ENCODE measurements at places on chromosomes 12 and 14.

DNA sequence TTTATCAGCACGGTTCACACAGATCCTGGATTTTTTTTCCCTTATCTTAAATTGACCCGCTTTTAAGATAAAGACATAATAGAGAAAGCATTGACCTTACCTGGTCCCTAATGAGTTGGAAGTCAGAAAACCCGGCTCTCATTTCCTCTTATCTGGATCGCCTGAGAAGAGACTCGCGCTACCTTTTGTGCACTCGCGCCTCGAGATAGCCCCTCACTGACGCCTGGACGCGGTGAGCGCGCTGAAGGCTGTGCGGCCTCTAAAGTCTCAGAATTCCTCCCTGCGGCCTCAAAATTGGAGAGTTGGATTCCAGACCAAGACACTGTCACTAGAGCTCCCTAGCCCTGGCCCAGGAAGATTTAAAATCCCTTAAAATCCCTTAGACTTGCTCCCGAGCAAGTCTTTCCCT, 7.0 kb downstream of the NKX2-1 start:
- DNase-seq = no peak

DNA sequence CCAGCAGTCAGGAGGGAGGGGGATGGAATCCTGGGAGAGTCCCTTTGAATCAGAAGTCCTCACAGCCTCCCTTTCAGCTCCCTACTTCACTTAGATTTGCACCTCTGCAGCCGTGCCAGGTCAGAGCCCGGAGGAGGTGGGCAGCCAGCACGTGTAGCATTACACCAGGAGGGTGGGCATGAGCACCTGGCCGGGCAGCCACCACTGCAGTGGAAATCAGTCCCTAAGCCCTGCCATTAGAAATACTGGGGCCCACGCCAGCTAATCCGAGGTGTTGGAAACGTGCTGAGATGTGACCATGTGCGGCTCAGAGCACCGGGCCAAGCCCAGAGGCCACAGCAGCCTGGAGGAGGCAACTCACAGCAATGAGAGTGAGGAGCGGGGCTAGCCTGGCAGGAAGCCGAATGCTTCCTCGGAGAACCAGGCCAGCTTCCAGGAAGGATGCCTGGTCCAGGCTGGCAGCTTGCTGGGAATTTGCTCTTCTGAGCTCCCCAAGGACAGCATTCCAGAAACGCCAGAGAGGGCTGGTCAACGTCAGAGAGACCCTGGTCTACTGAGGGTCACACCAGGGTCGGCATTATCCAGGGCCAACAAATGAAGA, 9.4 kb upstream of the CACNA2D4 start:
- DNase-seq = no peak

DNA sequence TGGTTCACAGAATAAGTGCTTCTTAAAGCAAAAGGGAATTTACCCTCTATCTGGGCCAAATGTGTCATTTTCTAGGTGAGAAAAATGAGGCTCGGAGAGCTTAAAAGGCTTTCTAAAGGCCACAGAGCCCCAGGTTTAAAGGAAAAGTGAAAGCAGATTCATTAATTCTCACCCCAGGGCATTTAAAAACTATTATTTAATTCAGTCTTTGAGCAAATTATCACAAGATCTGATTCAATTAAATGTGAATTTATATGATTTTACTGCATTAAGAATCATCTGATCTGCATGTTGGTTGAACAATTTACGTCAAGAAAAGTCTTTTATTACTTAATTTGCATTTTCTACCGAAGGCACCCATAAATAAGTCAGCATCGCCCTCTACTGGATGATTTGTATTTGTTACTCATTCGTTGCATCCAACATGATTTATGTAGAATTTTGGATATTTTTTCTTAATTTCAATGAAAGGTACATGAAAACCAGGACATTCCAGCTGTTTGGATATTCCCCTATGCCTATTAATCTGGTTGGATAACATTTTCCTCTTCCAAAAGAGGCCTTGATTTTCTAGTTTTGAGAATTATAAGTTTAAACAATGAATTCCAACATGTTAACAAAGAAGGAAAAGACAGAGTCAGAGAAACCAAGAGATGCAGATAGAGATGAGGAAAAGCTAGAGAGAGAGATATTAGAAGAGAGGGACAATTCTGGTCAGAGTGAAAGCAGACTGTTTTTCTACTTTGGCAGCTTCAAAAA, 19.1 kb upstream of the DHRS7 start:
- no peak for DNase-seq

DNA sequence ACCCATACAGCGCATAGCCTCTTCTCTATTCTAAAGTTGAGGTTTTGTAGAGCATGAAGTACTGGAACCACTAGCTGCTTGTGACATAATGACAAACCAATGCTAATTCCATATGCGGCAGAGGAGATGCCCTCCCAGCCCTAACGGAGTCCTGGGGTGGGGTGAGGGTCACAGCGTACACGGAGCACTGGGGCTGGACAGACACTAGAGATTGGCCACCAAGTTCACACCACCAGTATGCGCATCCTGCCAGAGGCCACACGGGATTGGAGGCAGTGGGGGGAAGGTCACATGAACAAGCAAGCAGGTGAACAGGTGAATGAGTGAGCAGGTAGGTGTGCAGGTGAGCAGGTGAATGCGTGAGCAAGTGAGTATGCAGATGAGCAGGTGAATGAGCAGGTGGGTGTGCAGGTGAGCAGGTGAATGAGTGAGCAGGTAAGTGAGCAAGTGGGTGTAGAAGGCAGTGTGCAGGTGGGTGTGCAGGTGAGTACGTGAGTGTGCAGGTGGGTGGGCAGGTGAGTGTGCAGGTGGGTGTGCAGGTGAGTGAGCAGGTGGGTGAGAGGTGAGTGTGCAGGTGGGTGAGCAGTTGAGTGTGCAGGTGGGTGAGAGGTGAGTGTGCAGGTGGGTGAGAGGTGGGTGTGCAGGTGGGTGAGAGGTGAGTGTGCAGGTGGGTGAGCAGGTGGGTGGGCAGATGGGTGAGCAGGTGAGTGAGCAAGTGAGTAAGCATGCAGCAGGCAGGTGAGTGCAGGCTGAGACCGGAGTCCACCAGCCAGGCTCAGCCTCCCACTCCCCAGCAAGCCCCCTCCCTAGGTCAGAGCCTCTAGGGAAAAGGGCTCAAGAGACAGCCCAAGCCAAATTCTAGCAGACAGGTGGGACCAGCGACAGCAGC, 52.7 kb downstream of the CCDC85C start:
- no peak for DNase-seq

DNA sequence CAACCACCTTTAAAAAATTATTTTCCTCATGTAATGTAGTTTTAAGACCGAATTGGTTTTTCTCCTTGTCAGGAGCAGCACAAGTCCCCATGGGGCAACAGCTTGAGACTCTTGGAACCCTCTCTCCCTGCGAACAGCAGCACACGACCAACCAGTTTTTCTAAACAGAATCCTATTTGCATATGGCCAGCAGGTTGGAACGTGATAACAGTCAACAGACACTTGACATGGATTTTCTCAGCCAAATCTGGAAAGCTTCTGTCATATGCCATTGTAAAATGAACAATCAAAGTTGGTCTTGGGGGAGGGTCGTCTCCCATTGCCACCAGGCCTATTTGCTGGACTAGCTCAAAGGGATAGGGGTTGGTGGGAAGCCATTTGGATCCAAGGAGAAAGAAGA, 1915.0 kb upstream of the FLRT2 start:
- DNase-seq = no peak

- no peak for DNase-seq
Observed at GRCh38 chr12:113439606-113440030, 17.4 kb downstream of the SDSL start.

GRCh38 chr14:75150150-75150549, 23.3 kb upstream of the NEK9 start:
- DNase-seq = no peak

DNA sequence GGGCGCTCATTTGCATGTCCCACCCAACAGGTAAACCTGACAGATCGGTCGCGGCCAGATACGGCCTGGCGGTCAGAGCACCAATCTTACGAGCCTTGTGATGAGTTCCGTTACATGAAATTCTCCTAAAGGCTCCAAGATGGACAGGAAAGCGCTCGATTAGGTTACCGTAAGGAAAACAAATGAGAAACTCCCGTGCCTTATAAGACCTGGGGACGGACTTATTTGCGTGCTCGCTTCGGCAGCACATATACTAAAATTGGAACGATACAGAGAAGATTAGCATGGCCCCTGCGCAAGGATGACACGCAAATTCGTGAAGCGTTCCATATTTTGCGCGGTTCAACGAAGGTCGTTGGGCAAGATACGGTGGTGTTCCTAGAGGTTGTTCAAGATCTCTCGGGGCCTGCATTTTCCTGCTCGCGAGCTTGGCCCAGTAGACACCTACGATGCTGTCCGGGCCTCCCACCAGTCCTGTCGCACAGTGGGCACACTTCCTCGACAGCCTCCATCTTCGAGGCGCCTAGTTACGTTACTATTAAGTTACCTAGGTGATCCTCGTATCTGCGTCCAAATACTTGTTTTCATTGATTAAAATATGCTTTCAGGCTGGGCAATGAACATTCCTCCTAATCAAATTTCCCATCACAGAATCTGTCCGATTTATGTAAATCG, at the start of gene RNU6-7:
Gene RNU6-7 (plus strand): TSS at position 230 of the 675 bp plus-strand sequence.
- no peak for DNase-seq

DNA sequence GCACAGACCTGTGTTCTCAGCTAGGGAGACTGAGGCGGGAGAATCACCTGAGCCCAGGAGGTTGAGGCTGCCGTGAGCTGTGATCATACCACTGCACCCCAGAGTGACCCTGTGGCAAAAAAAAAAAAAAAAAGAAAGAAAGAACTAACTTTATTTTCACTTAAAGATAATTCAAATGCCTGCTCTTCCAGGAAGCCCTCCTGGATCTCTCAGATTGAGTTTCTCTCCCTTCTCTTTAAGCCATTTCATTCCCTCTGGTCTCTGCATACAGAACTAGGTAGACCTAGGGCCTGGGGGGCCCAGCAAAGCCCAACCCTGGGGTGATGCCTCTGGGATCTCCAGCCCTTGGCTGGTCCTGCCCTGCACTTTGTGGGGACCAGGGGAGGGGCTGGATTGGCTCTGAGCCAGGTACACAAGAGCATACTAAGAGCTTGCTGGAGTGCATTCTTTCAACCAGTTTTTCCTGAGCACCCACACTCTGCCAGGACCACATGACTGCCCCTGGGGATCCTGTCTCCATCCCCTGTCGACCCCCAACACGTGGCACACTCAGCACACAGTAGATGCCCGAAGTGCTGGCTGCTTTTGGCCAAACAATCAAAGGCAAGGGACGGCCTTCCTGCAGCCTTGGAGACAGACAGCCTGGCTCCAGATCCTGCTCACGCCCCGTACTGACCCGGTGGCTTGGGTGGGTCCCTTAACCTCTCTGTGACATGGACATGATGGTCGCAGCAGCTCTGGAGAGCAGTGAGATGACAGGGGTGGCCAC, 52.7 kb downstream of the CYP46A1 start:
- DNase-seq = no peak

- DNase-seq = no peak
Observed at GRCh38 chr14:94295360-94296180, 2.5 kb upstream of the SERPINA10 start.

GRCh38 chr14:48349689-48350088, 674.3 kb upstream of the MDGA2 start:
- no peak for DNase-seq

DNA sequence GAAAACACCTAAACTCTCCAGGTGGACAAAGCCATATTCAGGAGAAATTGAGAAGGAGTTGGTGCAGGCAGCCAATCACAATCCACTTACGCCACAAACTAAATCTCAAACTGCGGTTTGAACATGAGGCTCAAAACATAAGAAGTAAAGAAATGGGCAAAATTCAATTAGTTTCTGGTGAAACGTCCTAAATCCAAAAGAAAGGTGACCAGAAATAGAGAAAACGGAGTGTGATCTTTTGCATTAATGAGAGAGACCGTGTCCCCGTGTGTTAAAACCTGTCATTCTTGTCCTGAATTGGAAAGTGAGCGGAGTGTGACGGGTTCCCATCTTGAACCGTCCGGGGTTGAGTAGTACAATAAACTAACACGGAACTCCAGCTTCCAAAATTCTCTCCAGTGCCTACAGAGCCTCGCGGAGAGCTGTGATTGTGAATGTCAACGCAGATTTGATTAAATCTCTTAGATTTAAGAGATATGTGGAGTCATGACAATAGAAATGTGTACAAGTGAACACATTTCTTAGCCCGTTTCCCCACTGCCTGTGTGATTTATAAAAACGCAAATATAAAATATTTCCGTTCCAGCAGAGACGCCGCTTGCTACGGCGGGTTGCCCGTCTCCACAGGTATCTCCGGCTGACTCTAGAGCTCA, 595 bp upstream of the METAP2 start:
- peak; percentile 10 for DNase-seq

GRCh38 chr12:11639454-11639853, 10.0 kb upstream of the ETV6 start:
- no peak for DNase-seq

DNA sequence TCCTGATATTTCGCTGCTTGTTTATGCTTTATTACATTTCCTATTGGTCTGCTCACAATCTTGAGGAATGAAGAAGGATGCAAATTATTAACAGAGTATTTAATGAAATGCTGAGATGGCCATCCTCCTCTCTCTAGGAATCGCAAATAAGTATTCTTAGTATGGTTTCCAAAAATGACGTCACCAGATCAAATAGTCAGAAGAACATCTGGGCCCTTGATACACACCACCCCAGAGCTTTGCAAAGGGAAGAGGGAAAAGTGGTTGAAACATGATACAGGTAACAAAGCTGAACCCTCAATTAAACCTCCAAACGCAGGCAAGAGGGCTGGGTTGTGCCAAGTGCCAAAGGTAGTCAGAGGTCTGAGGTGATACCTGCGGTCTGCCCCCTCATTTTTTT, 107.3 kb downstream of the BCL11B start:
- DNase-seq = no peak

DNA sequence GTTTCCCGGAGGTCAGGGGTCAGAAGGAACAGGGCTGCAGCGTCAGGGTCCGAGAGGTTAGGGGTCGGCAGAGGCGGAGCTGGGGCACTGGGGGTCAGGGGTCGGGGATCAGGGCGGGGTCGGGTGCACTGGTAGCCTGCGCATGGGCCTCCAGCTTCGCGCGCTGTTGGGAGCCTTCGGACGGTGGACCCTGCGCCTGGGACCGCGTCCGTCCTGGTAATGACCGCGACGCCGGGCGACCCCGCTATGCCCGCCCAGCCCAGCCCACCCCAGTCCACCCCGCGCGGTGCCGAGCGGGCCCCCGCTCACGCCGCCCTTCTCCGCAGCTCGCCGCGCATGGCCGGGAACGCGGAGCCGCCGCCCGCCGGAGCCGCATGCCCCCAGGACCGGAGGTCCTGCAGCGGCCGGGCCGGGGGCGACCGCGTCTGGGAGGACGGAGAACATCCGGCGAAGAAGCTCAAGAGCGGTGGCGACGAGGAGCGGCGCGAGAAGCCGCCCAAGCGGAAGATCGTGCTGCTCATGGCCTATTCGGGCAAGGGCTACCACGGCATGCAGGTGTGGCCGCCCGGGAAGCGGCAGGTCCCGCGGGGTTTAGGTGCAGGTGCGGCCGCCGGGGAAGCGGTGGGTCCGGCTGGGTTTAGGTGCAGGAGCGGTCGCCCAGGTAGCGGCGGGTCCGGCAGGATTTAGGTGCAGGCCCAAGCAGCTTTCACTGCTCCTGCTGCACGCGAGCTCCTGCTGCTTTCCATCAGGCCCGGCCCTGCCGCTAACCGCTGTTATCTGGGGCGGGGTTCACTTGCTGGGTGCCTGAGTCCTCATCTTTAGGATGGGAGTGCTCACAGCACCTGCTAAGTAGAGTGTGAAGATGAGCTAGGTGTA, 743 bp downstream of the PUS1 start:
- DNase-seq = no peak
